ENCODE measurements at places on chromosomes 6 and 20. TPM values are rescaled to one million over a fixed set of nuclear protein-coding genes. Genes with fewer than 3 reads are reported as not detected.

The ANGPT4 gene
- 1.0 TPM for total RNA-seq

The CST4 gene
- not detected for total RNA-seq

The NELFCD gene
- 42.3 TPM for total RNA-seq

The RAD21L1 gene
- total RNA-seq, result not detected

- DNase-seq, result no peak
Observed at GRCh38 chr6:90160013-90160412, 136.6 kb downstream of the BACH2 start.

GRCh38 chr6:161711515-161711914 is 437.7 kb upstream of the AGPAT4 start:
- DNase-seq, result no peak

DNA sequence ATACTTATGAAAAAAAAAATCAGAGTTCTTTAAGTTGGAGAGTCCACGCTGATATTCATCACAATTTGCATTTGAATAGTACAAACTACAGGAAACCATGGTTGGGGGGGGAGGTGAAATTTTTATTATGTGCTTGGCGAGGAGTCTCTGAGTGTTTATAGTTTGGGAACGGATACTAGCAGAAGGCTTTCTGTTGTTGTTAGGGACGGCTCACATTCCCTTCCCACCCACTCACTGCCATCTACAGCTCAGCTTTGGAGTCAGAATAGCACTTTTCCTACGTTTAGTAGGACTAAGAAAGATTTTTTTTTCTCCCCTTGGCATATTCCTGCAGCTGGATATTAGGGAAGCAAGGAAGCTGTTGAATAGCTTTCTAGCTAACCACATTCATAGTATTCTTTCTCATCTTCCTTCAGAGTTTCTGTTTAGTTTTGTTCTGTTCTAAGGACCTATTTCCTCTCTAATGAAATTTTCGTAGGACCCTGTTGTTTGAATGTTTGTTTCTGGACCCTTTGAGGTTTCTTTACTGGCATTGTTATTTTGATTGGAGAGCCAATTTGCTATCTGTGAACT is 235.1 kb upstream of the ZNF217 start:
- DNase-seq, result no peak

GRCh38 chr6:154548130-154548830 is 37.8 kb upstream of the CNKSR3 start:
- peak; percentile 23 for DNase-seq

DNA sequence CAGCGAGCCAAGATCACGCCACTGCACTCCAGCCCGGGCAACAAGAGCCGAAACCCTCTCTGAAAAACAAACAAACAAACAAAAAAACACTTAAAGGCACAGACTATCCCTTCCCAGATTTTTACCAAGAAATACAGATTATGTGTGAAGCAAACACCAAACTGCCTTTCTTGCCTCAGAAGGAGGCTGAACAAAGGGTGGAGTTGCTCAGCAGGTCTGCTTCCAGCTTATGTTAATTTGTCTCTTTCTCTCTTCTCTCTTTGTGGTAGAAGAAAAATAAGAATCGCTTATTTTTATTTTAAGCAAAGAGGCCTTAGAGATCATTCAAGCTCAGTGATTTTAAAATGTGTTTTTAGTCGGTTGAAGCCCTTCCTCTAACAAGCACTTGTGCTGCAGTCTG is 14.2 kb downstream of the TUBB2A start:
- DNase-seq, result no peak

DNA sequence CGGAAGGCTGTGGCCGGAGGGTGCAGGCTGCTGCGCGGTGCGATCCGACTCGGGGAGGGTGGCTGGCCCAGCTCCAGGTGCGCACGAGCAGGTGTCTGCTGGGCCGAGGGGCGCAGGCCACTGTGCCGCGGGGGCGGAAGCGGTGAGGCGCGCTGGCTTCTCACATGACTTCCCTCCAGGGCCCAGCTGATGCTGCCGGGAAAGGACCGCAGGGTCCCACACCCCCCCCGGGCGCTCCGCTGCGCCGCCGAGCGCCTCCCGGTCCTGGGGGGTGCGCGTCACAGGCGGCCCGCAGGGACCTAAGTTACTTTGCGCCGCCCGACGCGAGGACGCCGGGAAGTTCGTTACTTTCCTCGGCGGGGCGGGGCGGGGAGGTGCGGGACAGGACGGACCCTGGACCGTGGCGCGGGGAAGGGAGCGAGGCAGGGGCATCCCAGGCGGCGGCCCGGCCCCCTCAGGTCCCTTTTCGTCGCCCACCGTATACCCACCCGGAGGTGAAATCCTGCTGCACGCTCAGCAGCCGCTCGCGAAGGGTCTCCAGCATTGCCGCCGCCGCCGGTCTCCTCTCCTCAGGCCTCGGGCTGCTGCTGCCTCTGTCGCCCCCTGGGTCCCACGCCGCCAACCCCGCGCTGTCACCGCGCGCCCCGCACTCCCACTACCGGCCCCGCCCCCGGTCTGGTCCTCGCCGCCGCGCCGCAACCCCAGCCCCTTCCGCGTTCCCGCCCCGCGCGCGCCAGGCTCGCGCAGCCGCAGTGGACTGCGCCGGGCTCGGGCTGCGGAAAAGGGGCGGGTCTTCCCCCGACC is at the start of gene DTNBP1:
Gene DTNBP1 (minus strand): TSS at position 703 of the 804 bp plus-strand sequence. CDS start 159 bp downstream, at position 544.
- DNase-seq, result peak; percentile 89

- DNase-seq, result no peak
Observed at GRCh38 chr6:79377888-79378348, 143.4 kb upstream of the HMGN3 start.

DNA sequence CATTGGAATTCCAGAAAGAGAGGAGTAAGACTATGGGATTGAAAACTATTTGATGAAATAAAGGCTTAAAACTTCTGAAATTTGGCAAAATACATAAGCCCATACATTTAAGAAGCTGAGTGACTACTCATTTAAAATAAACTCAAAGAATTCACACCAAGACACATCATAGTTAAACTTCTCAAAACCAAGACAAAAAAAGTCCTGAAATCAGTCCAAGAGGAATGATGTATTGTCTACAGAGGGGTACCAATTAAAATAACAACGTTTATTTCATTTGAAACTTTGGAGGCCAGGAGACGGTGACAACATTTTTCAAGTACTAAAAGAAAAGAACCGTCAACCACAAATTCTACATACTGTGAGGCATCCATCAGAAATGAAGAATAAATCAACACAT is 841.4 kb upstream of the MAP3K7 start:
- no peak for DNase-seq

GRCh38 chr20:33746325-33746998 is 14.7 kb downstream of the ZNF341 start:
- no peak for DNase-seq

DNA sequence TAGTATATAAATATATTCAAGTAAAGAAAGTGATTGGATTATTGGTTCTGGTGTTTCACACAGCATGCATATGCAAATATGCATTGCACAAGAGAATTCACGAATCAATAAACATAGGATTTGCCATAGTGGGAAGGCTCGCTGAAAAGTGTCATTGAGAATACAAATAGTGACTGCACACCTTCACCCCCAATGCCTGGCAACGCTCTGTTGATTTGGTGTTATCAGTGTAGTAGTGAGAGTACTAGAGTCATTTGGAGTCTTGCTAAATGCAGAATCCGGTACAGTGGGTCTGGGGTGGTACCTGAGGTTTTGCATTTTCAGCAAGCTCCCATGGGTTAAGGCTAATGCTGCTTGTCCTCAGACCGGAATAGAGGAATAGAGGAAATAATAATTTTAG is 49.7 kb upstream of the NAA20 start:
- DNase-seq, result no peak

- no peak for DNase-seq
Observed at GRCh38 chr20:8043687-8044282, 24.2 kb upstream of the TMX4 start.

GRCh38 chr20:44576297-44576696 is 6.1 kb upstream of the PKIG start:
- no peak for DNase-seq

- no peak for DNase-seq
Observed at GRCh38 chr20:37880726-37881591, 22.0 kb upstream of the VSTM2L start.

DNA sequence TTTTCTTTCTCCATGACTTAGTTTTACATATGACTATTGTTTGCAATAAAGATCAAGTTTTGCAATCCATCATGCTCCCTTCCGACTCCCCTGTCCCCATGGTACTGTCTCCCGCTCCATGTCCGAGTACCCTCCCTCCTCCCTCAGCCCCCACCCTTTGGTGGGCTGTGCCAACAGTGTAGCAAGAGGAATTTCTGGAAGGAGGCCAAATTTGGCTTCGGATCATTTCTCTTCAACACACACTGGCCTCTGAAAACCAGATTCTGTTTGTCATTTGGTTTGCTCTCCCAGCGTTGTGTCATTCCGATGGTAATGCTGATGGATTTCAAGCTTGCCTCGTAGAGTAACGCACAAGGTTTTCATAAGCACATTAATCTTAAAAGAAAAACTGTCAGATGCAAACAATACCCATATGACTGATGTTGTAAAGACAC is 22.9 kb upstream of the PAX1 start:
- no peak for DNase-seq

DNA sequence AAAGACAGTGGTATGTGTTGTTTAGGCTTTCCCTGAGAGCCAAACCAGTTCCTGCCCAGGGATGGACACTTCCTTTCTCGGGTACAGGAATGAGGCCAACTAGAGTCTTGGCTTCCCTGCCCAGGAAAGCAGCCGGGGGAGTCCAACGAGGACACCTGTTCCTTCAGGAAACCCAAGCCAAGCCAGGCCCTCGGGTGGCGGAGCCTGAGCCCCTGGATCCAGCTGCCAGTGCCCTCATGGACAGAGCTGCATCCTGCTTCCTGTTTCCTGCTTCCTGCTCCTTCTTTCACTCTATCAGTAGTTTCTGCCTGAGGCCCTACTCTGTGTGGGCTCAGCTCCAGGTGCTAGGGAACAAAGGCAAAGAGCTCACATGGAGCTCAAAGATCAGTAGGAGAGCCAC is 7.9 kb upstream of the SIRPA start:
- no peak for DNase-seq

DNA sequence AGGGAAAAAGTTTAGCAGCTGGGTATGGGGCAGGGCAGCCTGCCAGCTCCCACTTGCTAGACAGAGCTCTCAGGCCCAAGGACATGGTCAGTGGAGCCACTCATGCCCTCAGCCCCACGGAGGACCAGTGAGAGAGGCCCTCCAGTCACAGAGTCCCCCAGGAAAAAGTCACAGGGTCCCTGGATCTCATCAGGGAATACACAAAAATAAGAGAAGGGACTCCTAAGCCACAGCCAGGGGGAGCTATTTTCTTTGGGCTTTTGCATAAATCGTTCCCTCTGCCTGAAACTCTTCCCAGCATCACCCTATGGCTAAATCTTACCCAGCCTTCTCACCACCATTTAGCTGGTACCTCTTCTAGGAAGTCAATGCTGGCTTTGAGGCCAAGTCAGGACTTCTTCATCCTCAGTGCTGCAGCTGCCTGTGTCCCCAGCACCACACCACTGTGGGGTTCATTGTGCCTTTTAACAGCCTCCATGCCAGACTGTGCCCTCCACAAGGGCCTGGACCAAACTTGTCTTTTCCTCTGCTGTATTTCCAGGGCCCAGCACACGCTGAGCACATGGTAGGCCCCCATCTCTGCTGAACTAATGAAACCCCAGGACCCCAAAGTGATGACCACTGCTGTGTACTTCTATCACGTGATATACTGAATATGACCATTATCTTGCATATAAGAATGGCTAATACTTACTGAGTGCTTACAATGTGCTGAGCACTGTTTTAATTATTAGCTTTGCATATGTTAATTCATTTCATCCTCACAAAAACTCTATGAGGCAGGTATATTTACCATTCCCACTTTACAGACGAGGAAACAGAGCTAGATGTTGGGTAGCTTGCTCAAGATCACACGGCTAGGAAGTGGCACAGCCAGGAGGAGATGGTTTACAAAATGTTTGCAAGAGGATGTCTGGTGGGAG is 2.0 kb downstream of the ZNF335 start:
- peak; percentile 30 for DNase-seq

DNA sequence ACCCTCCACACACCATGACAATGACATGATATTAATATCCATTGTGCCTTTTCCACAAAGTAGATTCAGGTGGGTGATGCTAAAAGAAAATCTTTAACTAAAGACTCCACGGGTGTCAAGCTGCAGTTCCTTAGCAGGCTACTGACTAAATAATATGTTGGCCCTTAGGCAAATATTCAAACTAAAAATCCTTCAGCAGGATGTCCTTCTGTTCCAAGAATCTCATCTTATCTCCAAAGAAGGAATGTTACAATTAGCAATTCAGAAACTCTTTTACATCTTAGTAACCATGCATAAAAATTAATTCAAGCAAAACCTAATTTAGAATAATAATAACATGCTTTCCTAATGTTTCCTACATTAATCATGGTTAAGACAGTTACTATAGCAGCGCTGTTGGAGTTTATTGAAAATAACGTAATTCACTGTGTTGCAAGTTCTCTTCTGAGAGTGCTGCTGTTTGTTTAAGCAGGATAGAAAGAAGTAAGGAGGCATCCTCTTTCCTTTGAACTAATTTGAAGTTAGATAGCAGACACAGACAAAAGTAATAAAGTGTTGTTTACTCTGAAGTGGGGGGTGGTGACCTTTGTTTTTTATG is 414.8 kb upstream of the CDH4 start:
- no peak for DNase-seq

DNA sequence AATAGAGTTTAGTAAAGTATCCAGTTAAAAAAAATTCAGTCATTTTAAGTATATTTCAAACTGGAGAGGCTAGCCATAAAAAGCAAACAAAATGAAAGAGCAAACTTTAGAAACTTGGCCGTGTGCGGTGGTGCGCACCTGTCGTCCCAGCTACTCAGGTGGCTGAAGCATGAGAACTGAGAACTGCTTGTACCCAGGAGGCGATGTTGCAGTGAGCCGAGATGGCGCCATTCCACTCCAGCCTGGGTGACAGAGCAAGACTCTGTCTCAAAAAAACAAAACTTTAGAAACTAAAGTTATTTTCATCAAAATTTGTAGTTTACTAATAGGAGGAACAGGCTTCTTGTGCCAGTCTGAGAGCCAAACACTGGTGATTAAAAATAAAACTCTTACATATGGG is 100.2 kb upstream of the POPDC3 start:
- DNase-seq, result peak; percentile 13

DNA sequence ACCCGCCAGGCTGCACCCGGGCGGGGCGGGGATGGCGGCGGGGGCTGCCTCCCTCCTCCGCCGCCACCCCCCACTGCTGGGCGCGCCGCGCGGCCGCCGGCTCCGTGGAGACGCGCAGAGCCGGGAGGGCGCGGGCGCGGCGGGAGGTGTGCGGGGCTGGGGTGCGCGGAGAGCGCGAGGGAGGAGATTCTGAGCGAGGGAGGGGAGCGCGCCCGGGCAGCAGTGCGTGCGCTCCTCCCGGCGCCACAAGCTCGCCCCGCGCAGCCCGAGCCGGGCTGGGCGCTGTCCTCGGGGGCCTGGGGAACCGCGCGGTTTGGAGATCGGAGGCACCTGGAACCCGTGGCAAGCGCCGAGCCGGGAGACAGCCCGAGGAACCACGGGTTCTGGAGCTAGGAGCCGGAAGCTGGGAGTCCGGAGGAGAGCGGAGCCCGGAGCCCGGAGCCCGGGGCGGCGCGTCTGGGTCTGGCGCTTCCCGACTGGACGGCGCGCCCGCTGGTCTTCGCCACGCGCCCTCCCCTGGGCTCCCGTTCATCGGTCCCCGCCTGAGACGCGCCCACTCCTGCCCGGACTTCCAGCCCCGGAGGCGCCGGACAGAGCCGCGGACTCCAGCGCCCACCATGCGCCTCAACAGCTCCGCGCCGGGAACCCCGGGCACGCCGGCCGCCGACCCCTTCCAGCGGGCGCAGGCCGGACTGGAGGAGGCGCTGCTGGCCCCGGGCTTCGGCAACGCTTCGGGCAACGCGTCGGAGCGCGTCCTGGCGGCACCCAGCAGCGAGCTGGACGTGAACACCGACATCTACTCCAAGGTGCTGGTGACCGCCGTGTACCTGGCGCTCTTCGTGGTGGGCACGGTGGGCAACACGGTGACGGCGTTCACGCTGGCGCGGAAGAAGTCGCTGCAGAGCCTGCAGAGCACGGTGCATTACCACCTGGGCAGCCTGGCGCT is at the start of gene NTSR1:
Gene NTSR1 (plus strand): TSS at position 246 of the 946 bp plus-strand sequence. CDS start 372 bp downstream, at position 618.
- DNase-seq, result peak; percentile 80

All from upper lobe of left lung (tissue), 6 donors.